ENCODE measurements at places on chromosomes 5 and 9.

DNA sequence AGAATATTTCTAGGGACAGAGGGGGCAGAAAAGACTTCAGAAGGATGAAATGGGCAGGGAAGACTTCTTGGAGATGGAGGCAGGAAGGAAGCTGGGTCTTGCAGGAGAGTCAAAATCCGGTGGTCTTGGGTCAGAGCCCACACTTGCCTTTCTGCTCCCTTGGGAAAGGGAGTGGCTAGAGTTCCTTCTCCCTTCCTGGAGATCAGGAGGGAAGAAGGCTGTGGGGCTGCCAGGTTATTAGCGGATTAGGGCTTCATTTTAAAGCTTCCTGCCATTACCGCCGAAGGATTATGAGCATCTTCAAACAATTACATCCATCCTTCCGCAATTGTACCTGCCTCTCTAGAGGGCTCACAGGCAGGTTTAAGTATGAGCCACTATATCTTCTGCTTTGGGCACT lies 19.2 kb upstream of the SYNPO start:
- DNase-seq = no peak

DNA sequence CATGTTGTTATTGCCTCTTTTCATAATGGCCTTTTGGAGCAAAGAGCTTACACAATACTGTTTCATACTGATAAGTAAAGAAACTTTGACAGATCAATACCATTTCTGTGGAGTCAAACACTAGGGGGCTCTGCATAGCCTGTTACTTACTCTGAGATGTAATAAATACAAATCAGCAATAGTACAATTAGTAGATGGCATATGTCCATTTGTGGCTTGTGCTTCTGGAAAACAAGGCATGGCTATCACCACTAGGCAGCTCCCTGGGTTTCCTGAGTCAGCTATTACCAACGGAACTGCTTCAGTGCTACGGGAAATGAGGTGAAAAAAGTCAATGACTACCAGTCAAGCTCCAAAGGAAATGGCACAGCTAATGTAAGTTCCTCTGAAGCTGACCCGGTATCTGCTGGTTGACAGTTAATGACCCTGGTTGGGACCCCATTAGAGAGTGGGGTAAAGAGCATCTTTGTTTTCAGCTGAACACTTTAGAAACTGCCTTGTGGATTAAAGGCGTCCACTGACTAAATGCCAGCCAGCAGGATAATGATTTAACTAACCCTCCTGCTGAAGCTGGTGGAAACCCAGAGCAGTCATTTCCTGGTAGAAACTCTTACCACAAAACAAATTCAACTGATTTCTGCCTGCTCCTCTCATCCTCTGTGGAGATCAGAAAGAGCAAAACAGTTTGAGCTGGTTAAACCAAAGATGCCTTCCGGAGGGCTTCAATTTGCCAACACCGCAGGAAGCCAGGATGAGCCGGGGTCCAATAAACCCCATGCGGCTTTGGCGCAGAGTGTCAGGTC lies 69.0 kb upstream of the FAM169A start:
- no peak for DNase-seq

GRCh38 chr9:123391233-123391632 lies 35.2 kb downstream of the CRB2 start:
- DNase-seq = no peak

DNA sequence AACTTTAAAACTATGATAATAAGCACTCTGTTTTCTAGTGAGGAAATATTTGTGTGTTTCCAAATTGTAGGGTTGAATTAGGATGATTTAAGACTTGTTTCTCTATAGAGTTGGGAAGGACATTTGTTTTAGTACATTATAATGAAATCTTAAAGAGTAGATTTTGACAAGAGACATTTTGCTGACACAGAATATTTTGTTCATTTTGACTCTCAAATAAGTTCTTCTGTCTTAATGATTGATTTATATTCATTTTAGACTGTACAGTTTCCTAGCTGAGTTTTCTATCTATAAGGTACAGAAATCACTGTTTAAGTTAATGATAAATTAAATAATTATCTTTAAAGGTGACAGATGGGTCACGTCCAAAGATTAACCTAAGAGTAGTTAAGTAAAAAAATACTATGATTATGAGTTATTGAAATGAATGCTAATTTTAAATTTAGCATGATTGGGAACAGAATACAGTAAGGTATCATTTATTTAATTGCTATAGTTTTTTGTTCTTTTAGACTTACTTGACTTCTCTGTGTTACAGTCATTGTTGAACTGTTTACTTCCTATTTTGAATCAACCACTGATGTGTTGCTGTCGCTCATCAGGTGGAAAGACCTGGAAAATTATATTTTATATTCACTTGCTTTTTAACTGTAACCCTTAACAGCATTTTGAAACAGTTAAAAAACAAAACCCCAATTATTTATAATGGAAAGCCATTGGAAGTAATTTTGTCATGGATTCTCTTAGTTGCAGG lies 19.5 kb downstream of the PBX3 start:
- no peak for DNase-seq

DNA sequence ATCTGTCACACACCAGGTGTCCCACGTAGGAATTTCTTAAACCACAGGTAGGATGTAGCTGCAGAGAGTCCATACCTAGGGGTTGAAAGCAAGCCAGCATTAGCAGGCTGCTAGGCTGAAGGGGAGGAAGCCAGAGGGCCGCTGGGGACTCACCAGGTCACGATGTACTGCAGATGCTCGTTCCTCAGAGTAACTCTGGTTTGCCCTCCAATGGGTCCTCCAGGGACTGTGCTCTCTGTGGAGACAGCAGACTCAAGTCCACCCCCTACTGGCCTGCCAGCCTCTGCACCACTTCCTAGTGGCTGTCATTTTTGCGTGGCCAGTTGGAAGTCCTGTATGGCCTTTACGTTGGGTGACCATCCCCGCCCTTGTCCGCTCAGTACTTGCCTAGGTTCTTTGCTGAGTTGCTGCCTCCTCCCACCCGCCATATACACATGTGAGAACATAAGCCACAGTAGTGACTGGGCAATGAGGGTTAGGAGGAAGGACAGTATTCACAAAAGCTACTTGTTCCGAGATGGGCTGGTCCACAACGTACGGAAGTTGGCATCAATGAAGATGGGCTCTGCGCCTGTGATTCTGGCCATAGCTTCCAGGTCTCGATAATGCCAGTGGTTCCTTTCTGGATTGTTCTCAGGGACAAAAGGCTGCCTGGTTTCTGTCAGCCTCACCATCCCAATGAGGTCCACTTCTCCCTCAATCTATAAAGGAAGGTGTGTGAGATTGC lies 4.1 kb downstream of the RPL7A start:
- DNase-seq = no peak

GRCh38 chr5:35847961-35848360 lies 8.7 kb upstream of the IL7R start:
- no peak for DNase-seq

DNA sequence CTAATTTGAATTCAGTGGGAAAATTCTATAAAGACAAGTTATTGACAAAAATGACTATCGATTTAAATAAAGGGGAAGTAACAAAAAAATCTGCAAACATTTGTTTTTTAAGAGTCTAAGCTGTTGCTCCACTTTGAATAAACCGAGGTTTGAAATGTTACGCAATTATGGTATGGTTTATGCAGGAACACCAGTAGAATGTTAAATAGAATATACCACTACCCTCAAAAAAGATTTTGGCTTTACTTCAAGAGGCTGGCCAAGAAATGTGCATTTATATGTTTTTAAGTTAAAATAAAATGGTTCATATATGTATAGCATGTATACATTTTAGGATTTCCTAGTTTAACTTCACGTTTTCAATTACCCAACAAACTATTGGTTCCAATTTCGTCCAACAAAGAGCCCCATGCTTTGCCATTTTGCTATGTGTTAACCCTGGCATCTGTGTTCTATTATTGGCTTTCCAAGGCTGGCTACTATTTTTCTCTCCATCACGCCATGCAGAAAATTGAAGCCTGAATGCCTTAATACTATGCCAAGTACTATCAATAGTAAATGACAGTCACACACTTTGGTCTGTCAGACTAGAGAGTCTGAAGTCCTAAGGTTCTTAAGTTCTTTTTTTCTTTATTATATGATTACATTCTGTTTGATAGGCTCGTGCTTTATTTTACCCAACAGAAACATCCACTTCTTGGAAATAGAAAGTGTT lies 171.2 kb downstream of the BRINP1 start:
- DNase-seq = no peak

GRCh38 chr5:27220752-27221151 lies 182.4 kb upstream of the CDH9 start:
- DNase-seq = no peak

DNA sequence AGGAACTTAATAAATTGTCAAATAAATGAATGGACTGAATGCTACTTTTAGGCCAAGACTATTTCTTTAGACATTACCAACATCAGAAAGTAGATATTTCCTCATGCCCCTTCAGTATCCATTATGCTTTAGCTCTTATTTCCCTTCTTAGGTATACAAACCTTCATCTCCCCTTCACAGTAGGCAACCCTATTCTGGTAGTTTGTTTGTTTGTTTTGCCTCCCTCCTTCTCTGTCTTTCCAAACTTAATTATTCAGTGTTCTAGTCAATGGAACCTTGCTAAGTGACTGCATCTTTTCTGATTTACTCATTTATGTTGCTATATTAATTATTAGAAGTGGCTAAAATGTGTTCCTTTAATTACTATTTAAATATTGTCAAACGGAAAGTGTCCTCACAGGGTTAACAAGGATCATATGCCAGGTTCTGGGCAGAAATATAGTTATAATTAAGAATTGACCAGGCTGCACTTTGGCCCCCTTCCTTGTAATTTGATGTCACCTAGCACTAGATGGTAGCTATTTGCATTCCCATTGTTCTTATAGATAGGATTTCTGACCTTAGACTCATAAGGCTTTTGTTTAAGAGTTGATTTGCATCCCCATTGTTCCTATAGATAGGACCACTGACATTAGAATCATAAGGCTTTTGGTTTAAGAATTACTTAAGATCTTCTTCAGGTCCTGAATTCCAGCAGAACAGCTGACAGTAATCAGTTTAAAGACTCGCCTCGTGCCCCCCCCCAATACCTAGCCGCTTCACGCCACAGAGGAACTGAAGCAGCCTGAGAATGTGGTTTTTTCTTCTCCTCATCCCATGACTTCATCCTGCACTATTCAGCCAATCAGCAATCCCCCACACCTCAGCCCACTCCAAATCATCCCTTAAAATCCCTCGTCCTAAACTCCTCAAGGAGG lies 84.4 kb upstream of the NUDT12 start:
- DNase-seq = no peak

Data from stimulated activated CD8-positive, alpha-beta memory T cell treated with anti-CD3 and anti-CD28 coated beads, Interleukin-7, amount 100 ng/mL, for 1 hour (primary cell).